ENCODE measurements at places on chromosomes 5 and 9.

DNA sequence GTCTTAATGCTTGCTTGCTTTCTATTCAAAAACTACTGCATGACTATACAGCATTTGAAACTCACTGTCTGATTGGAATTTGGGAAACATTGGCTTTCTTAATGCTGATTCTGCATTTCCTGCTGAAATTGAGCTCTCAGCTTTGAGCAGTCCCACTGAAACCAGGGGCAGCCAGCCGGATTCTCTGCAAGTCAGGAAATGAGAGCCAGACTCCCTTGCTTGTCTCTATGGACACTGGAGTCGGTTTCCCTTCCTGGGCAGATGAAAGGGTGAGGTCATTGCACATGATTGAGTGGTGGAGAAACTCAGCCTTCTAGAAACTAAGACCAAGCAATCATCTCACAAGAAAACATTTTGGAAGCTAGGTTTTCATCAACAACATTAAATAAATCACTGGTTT lies 119.7 kb upstream of the SPATA31C2 start:
- DNase-seq = no peak

DNA sequence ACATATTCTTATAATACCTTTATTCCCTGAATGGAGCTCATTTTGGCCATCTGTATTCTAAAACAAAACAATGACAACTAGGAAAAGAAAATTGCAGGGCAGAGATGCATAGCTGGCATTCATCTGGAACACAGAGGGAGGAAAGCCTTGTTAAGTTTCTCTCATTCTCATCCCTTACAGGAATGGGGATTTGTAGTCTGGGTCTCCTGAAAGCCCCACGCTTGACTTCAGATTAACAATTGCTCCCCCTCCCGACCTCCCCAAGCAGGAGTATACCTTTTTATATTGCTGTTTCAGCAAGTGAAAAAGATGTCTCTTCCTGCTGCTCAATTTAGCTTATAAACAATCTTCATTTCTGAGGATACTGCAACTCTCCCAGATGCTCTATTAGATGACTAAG lies 812.1 kb downstream of the EFNA5 start:
- DNase-seq = no peak

DNA sequence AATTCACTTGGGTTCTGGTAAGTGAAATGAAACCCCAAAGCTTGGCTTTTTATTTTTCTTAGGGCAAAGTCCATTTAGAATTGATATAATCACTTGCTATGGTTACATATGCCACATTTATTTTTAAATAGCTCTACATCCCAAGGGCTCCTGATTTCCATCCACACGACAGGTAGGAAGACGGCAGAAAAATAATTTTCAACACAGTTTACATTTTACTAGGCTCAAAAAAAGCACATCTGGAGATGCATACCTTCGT lies 95.0 kb upstream of the EFNA5 start:
- DNase-seq = no peak

- no peak for DNase-seq
Observed at GRCh38 chr5:1497795-1498622, 25.8 kb downstream of the LPCAT1 start.

- peak; percentile 93 for DNase-seq
Observed at GRCh38 chr5:14186059-14186830, 43.1 kb downstream of the TRIO start.

DNA sequence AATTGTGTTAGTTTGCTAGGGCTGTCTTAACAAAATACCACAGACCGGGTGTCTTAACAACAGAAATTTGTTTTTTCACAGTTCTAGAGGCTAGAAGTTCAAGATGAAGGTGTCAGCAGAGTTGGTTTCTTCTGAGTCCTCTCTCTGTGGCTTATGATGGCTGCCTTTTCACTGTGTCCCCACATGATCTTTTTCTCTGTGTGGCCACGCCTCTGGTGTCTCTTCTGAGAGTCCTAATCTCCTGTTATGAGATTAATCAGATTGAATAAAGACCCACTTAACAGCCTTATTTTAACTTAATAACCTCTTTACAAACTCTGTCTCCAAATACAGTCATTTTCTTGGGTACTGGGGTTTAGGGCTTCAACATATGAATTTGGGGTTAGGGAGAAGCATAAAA lies 561.1 kb downstream of the NR2F1-AS1 start:
- no peak for DNase-seq

DNA sequence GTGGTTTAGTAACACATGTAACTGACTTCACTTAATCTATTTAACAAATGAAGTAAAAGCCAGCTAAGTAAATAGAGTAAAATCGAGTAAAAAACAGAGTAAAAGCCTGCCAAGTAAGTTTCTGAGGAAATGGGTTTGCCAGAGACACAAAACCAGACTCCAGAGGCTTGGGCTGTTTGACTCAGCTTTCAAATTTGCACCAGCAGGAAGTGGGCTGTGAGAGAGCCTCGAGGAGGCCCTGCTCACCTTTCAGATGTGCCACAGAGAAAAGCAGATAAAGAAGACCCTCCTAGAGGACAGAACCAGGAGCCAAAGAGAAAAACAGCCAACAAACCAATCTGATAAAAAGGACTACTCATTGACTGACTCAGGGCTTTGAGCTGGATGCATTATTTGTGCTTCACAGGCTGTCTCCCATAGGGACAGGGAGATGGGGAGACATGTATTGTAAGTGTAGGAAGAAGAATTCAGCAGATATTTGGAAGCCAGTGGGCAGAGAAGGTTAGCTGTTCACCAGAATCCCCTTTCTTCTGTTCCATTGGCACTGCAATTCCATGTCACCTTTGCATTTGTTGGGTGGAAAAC lies 14.4 kb upstream of the AMACR start:
- DNase-seq = no peak

GRCh38 chr5:111853748-111854147 lies 96.8 kb upstream of the NREP start:
- DNase-seq = no peak

GRCh38 chr9:79616013-79616412 lies 44.2 kb downstream of the TLE4 start:
- no peak for DNase-seq

- peak; percentile 54 for DNase-seq
Observed at GRCh38 chr9:124218438-124218982, 39.2 kb upstream of the NEK6 start.

DNA sequence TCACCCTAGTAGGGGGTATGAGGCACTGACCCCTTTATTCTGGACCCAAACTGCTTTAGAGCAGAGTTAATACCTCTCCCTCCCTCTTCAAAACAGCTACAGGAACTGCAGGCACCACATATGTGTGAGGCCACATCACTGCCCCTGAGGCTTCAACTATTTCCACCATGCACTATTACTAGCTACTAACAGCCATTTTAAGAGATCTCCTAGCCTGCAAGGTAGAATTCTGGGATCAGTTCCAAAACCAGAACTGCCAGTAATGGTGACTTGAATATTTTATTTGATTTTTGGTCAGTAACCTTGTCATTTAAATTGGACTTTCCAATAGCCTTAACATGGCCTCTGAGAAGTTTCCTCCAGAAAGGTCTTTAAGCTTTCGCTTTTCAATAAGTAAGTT lies 55.3 kb upstream of the FSD1L start:
- no peak for DNase-seq

GRCh38 chr5:79834754-79835714 lies 145.4 kb downstream of the CMYA5 start:
- no peak for DNase-seq

- DNase-seq = no peak
Observed at GRCh38 chr9:38380230-38380871, 12.2 kb upstream of the ALDH1B1 start.

- DNase-seq = no peak
Observed at GRCh38 chr5:36447776-36448175, 146.1 kb upstream of the RANBP3L start.

DNA sequence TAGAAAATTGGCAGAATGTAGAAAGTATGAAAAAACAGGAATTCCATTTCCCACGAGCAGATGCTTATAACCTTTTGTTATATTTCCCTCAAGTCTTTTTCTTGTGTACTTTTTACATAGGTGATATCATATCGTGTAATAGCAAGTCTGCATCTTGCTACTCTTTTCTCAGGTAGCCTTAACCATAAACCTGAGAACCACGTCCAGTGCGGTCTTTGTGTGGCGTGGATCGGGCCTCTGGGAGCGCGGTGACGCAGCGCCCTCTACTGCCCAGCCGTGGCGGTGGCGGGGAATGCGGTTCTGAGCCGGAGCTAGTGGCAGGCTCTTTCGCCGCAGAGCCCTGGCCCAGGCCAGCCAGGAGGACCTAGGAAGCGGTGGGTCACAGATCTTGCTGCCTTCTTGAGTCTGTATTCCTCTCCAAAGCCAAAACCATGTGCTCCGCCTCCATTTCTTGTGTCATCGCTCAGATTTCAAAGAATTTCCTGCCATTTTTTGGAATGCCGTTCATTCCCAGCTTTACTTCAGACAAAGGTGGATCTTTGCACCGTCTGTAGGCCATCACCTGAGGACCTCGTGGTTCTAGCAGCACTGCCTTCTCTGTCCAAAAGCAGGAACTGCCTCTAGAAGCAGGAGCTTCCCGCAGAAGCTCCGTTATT lies 71.9 kb downstream of the MVB12B start:
- DNase-seq = peak; percentile 35

- DNase-seq = no peak
Observed at GRCh38 chr9:68651280-68651893, 53.7 kb upstream of the PIP5K1B start.

- DNase-seq = no peak
Observed at GRCh38 chr9:100167176-100167575, 68.1 kb downstream of the INVS start.

- DNase-seq = no peak
Observed at GRCh38 chr9:92706218-92706940, 36.4 kb upstream of the IPPK start.

DNA sequence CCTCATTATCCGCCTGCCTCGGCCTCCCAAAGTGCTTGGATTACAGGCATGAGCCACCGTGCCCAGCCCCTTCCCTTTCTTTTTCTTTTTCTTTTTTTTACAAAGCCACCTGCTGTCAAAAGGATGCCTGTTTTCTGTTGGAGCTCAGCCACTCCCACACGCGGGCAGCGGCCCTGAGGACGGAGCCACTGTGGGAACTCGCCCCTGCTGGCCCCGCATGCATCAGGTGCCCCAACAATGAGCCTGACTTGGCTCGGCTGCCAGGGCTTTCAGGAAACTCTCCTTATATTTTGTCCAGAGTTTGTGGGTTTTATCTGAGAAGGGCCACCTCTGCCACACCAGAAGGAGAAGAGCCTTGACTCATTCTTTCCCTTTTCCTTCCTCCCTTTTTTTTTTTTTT lies 37.1 kb upstream of the LRRC14B start:
- no peak for DNase-seq
